ENCODE measurements at places on chromosomes 13 and 19.

DNA sequence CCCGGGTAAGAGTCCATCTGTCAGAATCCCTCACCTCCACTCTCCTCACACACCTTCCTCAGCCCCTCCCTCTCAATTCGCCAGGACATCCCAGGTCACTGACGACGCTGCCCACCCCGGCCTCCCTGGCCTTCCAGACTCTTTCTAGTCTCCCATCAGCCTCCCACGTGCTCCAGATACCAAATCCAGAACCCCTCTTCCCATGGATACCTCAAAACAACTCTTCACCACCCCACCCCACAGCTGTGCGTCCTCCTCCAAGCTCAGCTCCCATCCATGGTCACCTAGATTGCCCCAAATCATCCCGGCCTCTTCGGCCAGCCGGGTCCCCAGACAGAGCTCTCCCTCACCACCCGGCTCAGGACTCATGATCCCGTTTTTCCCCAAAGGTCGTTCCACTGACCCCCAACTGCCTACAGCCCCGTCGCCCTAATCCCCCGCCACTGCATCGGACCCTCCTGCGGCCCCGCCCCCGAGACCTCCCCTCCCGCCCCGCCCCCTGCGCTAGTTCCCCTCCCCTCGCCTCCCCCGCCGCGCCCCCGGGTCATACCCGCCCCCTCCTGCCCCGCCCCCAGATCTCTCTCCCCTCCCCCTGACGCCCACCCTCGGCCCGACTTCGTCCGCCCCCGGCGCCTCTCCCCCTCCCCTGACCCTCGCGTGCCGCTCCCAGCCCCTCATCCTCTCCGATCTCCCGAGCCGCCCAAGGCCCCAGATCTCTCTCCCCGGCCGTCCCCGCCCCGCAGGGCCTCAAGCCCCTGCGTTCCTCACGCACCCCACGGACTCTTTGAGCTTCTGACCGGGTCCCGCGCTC, 546 bp downstream of the UBXN6 start:
- peak; percentile 79 for DNase-seq

- peak; percentile 91 for DNase-seq
These were observed 21.0 kb downstream of the ZNF114 start for GRCh38 chr19:48290771-48291488.

DNA sequence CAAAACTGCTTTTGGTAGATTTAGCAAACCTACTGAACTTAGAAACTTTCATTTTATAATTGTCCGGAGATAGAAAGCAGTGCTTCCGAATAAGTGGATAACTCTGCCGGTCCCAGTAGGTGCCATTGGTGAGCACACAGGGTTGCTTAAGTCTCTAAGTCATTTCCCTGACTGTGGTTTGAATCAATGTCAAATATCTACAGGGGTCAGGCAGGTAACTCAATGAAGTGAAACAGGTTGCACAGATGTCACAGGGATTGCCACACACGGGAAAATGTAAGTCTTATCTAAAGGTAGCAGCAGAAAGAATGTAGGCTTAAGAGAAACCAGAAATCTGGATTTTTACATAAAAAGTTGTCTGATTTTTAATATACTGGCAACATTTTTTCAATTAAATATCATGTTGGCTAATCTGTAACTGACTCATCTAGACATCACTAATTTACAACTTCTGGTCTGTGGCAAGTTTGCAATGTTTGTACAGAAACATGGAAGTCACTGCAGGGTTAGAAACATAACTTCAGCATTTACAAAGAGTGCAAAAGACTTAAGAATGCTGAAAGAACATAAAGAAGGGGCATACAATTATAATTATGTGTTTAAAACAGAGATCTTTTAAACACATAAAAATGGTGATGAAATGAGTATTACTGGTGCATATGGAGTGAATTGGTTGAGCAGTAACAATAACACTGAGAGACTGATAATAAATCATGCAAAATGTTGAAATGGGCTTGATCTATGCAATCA, 14.3 kb upstream of the LRRC63 start:
- no peak for DNase-seq

GRCh38 chr19:44602081-44602480, 11.3 kb upstream of the IGSF23 start:
- no peak for DNase-seq

- no peak for DNase-seq
These were observed 20.7 kb upstream of the NLRP12 start for GRCh38 chr19:53844849-53845246.

DNA sequence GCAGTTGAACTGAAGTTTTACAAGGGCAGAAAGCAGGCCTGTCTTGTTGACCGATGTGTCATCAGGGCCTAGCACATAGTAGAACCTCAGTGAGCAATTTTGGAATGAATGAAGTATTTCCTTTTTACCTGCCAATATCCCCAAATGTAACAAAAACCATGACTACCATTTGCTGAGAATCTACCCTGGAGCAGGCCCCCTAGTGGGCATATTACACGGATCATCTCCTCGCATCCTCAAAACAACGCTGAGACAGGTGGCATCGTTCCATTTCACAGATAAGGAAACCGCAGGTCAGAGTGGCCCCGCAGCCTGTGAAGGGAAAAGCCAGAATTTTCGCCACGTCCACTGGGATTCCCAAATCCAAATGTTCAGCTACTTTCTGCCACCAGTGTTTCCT, 77.9 kb downstream of the CACNA1A start:
- DNase-seq: no peak

- peak; percentile 91 for DNase-seq
These were observed 1.4 kb upstream of the CCDC97 start for GRCh38 chr19:41308450-41309179.

GRCh38 chr19:33521480-33522370, at the start of gene PEPD:
TSS of gene PEPD (minus strand) at chr19:33521791. CDS start at chr19:33521760, 31 bp downstream.
- peak; percentile 87 for DNase-seq

DNA sequence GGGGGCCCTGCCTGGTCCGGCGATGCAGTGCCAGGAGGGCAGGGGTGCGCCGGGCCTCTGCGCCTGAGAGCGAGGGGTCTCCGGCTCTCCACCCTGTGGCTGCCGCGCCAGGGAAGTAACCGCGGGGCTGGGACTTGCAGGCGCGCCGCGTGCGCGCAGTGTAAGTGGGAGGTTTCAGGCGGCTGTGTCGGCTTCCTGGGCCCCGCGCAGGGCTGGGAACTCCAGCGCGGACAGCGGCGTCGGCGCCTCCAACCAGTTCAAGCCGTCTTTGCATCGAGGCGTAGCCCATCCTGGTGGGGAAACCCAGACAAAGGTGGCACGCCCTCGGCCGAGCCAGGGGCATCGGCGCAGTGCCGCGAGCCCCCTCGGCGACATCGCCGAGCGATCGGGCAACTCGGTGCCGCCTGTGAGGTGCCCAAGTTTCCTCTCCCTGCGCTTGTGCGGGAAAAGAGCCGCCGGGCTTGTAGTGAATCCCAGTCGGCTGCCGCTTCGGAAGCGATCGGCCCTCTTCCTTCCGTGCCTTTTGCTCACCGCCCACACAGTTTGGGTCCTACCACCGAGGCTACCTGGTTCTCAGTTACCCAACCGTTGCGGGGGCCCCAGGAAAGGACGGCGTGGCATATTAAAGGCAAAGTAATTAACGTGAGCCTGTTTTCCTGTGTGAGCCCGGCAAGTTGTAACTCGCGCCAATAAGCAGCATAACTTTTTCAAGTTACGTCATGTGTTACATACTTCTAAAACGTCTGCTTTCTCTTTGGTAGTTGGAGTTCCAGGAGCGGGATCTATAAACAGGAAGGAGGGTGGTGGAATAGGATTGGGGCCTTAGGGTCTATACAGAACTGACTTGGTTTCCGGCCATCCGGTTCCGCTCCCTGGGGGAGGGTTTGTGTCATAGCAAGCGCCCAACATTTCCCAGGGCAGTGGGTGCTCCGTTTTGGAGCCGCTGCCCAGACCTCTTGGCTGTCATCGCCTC, 1.2 kb downstream of the LRCH1 start:
- peak; percentile 84 for DNase-seq

GRCh38 chr13:108060111-108060510, 155.2 kb downstream of the LIG4 start:
- no peak for DNase-seq

DNA sequence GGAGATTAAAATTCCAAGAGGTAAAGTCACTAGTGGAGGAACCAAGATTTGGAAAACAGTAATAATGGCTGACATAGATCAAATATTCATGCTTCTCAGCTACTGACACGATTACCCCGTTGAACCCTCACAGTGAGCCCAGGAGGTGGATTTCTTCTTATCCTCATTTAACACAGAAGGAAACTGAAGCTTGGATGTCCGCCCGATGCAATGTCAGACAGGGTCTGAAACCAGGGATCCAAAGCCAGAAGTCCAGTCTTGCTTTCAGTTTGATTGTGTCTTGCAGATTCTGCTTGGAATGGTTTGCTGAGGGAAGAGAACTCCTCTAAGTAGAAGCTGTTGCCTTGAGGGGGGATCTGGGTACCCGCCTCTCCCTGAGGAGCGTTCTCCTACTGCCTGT, 404.7 kb downstream of the KCNRG start:
- peak; percentile 25 for DNase-seq

- DNase-seq: no peak
These were observed 1703.2 kb downstream of the EFNB2 start for GRCh38 chr13:104832231-104832630.

GRCh38 chr19:58345558-58345957, 7.7 kb downstream of the A1BG start:
- no peak for DNase-seq

GRCh38 chr13:55553701-55554100, 1587.0 kb upstream of the PRR20A start:
- no peak for DNase-seq

- peak; percentile 95 for DNase-seq
These were observed at the start of gene ZNF737 for GRCh38 chr19:20565321-20566018. TSS of gene ZNF737 (minus strand) at chr19:20565781. CDS start at chr19:20565640, 141 bp downstream.

DNA sequence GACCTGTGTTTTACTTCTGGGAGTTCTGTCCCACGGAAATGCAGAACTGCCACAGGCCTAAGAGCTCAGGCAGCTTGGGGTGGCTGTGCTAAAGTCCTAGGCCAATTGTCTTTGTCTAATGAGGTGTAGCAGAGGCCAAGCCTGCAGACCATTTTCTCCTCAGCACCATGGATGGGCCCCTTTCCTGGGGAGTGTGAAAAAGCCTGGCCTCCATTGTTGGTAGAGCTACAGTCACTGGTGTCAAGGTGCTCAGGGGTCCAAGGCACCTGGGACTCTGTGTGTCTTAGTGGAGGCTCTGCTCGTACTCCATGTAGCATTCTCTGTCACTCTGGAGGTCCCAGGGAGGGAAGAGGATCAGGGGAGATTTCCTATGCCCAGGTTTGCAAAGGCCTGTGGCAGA, 329.6 kb downstream of the SLITRK5 start:
- no peak for DNase-seq

GRCh38 chr19:46812977-46813838, 24.8 kb upstream of the SLC1A5 start:
- no peak for DNase-seq

DNA sequence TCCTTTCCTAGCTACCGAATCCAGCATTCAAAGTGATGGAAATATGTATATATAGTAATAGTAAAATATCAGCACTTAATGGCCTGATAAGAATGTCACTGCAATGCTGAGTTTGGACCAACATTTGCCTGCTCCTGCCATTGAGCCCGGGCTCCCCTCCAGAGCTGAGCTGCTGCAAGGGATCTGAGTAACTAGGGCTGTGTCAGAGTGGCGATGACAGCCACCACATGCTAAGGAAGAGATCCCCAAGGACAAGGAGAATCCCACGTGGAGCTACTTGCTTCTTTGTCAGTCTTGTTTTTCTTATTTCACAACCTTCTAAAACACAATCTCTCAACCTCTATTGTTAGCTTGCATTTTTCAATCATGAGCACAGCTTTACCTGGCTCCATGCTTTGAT, 19.5 kb upstream of the ALOX5AP start:
- DNase-seq: no peak

DNA sequence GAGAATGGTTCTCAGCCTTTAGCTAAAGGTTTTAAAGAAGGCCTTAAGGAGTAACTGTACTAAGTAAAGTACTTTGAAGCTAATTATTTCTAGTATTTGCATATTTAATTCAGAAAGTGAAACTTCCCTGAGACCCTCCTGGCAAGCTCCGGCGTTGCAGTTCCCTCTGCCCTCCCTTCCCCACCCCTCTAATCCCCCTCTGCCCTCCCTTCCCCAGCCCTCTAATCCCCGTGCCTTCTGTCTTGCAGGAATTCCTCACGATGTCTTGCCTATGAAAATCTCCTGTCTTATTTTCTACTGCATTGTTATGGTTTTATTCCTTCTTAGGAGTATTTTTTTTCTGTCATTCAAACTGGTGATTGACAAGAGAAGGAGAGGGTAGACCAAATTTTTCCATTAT, 236.9 kb downstream of the COL4A1 start:
- no peak for DNase-seq

DNA sequence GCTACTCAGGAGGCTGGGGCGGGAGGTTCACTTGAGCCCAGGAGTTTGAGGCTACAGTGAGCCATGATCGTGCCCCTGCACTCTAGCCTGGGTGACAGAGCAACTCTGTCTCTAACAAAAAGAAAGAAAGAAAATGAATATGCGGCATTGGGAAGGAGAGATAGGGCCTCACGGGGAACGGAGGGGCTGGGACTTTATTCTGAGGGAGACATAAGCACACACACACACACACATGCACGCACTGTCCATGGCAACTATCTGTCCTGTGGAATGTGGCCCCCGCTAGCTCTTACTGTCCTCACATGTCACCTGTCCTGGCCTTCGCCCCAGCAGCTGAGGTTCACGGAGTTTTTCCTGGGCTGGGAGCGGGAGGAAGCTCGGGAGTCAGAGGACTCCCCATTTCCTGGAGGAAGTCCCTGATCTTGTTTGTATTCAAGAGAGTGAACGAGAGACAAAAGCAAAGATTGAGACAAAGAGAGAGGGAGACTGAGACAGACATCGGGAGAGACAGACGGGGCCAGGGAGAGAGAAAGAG, 654 bp downstream of the STAP2 start:
- peak; percentile 25 for DNase-seq

DNA sequence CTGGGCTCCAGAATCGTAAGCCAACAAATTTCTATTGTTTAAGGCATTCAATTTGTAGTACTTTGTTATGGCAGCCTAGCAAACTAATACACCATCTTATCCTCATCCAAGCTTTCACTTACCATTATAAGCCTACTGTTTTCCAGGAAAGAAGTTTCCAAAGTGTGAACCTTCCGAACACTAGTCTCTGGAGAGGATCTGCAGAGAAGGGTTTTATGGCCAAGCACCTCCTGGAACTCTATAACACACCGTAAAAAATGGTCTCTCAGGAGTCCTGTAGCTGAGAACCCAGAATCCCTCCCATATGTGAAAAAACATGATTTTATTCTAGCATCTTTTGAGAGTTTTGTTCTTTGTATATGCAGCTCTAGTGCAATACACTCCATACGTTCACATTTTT, 142.1 kb downstream of the POSTN start:
- DNase-seq: no peak

- no peak for DNase-seq
These were observed 3.6 kb downstream of the ONECUT3 start for GRCh38 chr19:1756705-1757465.

DNA sequence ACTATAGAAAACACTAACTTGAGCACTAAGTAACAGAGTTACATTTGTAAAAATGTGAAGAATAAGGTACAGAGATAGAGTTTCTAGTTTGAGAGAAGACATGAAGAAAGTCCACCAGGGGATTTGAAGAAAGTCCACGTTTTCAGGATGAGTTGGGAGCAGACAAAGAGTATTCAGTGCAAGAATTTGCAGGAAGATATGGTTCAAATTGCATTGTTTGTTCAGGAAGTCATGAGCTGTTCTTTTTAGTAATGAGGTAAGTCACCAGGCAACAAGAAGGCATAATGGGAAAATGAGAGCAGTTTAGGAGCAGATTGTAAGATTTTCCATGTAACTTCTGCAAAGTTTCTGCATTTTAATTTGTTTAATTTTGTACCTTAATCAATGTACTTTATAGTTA, 618.0 kb downstream of the DACH1 start:
- DNase-seq: no peak

GRCh38 chr19:16076958-16077611, 790 bp downstream of the TPM4 start:
- peak; percentile 38 for DNase-seq

Measured in hindlimb muscle (tissue), 1 donor.